Activated T-helper 2 cell treated with anti-CD3 and anti-CD28 coated beads, Interferon-gamma antibody, Interleukin-2, Interleukin-4, amounts not matched to agents 10 μg/mL and 5 μg/mL and 100 μg/mL, durations not matched to agents 14 hours and 24 hours and 36 hours (primary cell): ENCODE measurements at places on chromosomes 4 and X.

GRCh38 chr4:164997941-164998340 is 20.5 kb upstream of the TRIM61 start:
- no peak for DNase-seq

- DNase-seq: no peak
These were observed 309.9 kb downstream of the SPOCK3 start for GRCh38 chr4:166924424-166924823.

DNA sequence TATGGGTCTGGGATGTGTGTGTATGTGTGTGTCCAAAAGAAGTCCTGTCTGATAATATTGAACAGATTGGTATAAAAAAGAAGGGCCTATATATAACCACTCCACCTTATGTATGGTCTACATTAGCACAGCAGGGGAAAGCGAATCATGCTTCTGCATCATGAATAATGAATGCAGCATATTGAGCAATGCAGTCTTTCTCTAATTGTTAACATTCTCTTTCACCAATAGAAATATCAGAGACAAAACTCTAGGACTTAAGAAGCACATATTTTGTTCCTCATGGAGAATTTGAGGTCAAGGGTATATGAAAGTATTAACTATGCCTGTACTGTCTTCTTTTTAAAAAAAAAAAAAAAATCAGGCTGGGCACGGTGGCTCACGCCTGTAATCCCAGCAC is 264.3 kb upstream of the NOCT start:
- no peak for DNase-seq

- DNase-seq: no peak
These were observed 70.1 kb downstream of the MID1IP1 start for GRCh38 chrX:38871129-38872029.

DNA sequence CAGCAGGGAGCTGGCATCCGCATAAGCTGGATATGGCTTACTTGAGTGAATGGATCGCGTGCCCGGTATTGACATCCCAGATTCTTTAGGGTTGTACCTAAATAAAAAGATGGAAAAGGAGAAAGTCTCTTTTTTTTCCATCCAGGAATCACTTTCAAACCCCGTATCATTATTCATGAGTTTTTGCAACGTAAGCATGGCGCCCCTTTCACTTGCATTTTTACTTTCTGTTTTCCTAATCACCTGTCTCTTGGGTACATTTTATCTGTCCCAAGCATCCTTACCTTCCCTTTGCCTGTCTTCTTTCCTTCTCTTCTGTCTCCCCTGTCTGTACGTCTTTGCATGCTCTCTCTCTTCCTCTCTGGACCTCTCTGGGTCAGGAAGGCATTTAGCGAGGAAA is 128.6 kb downstream of the CPE start:
- no peak for DNase-seq

DNA sequence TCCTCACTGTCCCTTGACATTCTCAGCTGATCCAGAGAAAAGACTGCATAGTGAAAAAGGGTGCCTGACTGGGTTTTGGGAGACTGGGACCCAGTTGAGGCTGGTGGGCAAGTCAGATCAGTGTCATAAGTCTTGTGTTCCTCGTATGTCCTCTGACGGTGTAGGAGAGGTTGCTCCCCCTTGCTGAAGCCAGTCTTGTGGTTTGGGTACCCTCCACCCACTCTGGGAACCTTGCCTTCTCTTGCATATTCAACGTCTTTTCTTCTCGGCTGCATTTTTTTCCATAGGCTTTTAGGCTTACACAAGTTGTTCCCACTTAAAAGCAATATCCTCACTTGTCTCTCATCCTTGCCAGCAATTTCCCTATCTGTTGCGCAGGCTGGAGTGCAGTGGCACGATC is 211.9 kb downstream of the PTTG2 start:
- no peak for DNase-seq

DNA sequence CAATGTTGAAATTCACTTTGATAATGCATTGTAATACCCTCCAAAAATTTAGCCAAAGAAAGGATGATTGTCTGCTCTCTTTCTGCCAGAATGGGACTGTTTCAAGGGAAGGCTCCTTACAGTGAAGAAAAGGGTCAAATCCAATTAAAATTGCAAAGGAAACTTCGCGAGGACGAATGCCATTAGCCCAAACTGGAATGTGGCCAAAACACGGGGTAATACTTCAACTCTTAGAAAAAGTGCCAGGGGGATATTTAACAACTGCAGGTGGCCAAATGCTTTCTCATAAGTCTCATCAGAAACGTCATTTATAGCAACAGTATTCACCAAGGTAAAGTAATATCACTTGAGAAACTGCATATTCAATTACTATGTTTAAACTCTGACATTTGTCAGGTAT is 29.0 kb downstream of the NKX3-2 start:
- no peak for DNase-seq

DNA sequence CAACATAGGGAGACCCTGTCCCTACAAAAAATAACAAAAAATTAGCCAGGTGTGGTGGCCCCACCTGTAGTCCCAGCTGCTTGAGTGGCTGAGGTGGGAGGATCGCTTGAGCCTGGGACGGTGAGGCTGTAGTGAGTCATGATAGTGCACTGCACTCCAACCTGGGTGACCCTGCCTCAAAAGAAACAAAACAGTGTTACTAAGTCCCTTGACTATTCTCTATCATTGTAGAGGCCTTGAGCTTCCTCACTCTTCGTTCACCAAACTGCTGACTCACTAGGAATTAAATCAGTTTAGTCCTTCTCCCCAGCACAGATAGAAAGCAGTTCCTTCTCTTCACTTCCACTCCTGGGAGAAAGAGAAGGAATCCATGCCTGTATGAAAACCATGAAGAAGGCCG is 14.5 kb downstream of the CDS1 start:
- no peak for DNase-seq

GRCh38 chr4:154332681-154333421 is 158.7 kb downstream of the DCHS2 start:
- DNase-seq: peak; percentile 48

- DNase-seq: no peak
These were observed 41.3 kb upstream of the ASMTL start for GRCh38 chrX:1493877-1494510.

DNA sequence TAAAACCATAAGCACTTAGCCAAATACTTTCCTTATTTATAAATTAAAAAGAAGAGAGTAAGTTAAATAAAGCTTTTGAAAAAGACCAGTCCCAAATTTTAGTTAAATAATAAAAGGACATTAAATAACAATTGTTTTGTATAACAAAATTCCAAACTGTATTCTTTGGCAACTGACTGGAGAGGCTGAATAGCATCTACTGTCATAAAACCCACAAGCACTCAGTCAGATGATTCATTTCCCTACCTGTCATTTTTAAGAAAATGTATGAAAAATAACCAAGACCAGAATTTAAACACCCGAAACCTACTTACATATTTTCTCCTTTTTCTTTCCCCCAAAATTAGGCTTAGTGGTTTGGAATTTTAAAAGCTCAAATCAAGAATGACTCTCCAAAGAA is 32.5 kb upstream of the SMIM10L2A start:
- no peak for DNase-seq

DNA sequence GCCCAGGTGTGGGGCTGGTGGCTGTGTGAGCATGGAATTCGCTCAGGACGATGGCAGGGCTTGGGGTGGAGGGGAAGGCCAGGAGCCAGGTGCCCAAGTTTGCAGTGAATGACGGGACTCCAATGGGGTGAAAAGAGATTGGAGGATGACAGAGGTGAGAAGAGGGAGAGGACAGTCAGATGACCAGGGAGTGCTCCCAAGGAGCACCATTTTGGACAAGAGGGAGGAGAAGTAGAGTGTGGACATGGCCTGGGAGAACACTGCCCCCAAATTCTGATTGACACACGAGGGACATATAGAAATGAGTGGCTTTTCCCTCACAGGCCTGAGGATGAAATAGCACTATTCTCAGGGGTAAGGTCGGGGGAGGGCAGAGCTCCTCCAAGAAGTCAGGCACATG is 6.7 kb downstream of the MRFAP1 start:
- no peak for DNase-seq

DNA sequence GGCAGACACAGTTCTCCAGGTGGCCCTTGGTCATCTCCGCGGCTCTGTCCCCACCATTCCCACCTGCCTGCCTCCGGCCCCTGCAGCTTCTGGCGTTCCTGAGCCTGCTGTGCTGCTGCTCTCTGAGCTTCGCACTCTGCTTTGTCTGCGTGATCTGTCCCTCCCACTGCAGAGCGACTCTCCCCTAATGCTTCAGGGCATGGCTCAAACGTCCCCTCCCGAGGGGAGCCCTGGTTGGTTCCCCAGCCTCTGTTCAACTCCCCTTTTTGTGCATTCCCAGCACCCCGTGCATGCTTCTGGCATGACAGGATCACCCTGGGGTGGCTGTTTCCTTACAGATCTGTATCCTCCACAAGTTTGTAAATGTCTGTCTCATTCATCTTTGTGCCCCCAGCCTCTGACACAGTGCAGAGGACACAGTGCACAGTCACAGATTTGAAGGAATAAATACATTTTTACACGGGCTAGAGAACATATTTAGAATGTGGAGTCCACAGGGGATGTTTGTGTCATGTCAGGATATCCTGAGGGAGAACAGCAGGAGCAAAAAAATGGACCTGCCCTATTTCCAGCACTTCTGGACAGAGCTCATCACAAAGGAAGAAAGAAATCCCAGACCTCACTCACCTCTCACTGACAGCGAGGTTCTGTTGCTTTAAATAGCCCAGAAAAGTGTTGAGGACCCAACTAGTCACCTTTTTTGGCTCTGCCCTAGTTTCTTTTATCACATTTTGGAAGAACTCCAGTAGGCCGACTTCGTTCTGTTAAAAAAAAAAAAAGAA is 72.6 kb downstream of the GATB start:
- no peak for DNase-seq

GRCh38 chr4:170420255-170420693 is 330.5 kb upstream of the AADAT start:
- DNase-seq: no peak
